ENCODE measurements at places on chromosomes 7 and 10.

- DNase-seq: no peak
These were observed 21.8 kb downstream of the NUDT13 start for GRCh38 chr10:73131913-73132686.

- no peak for DNase-seq
These were observed 191.0 kb upstream of the PLPP4 start for GRCh38 chr10:120266022-120266421.

GRCh38 chr7:2237109-2237602 is 4.4 kb upstream of the MAD1L1 start:
- no peak for DNase-seq

GRCh38 chr7:77216181-77216845 is 16.7 kb upstream of the FGL2 start:
- no peak for DNase-seq

DNA sequence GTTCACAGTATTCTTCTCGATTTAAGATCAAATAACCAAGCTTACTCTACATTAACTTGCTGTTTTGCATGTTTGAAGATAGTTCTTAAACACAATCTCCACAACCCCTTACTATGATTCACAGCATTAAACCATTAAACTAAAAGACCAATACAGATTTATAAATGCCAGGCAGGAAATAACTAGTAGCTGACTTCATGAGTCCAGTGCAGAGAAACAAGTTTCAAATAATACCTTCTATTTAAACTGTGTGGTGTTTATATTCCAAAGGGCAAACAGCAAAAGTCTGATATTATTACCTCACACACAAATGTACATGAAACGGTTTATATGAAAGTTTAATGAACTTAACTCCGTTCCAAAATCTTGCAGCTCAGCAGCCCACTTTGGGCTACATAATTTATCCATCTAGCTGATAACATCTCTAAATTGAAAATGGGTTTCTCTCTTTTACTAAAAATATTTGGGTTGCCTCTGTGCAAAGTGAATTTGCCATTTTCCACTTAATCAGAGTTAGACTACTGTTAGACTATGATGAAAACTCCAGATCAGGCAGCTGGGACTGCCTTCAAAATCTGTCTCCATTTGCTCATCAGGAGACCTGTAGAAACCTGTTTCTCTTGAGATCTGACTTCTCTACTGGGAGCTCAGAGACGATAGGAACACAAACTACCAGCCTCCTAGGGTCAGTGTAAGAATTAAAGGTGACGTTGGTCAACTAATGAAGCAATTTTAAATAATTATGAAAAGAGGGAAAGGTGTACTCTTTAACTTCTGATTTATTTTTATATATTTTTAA is 287.3 kb downstream of the FZD1 start:
- DNase-seq: no peak

DNA sequence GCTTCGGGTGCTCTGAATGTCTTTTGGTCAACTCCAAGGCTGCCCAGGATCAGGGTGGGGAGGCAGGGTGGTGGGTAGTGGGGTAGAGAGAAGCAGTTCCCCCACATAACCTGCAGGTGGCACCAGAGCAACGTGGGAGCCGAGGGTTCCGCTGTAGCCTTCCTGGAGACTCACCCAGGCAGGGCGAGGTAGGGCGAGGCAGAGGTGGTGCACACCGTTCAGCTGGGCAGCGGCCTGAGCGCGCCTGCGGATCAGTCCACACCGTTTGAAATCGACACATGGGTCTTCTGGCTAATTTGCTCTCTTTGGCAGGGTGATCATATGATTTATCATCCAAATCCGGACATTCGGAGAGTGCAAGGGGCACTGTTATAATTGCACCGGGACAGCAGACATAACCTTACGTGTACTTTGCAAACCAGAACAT is 41.4 kb upstream of the MAP3K8 start:
- DNase-seq: peak; percentile 64

DNA sequence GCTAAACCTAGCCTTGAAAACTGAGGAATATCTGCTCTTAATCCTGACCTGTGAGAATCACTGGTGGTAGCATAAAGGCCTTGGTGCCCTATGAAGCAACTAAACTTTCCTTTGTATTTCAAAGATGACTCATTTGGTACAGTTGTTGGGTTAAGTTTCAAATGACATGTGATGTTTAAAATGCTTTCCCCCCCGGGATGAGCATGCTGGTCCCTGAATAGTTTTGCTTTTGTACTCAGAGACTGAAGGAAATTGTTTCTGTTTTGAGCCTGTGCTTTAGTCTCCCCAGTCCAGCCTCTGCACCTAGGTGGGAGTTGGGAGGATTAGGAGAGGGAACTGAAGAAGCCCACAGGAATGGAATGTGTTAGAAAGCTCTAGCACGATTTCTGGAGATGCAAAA is 258.9 kb upstream of the NPY start:
- DNase-seq: no peak

DNA sequence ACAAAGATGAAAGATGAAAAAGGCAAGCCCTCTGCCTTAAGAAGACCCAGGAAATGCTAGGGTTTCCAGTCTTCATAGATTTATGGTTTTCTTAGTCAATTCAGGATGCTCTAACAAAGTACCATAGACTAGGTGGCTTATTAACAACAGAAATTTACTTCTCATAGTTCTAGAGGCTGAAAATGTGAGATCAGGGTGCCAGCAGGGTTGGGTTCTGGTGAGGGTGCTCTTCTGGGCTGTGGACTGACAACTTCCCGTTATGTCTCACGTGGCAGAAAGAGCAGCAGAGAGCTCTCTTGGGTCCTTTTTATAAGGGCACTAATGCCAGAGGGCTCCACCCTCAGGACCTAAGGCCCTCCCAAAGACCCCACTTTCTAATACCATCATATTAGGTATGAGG is 23.7 kb downstream of the ELMO1 start:
- DNase-seq: no peak

DNA sequence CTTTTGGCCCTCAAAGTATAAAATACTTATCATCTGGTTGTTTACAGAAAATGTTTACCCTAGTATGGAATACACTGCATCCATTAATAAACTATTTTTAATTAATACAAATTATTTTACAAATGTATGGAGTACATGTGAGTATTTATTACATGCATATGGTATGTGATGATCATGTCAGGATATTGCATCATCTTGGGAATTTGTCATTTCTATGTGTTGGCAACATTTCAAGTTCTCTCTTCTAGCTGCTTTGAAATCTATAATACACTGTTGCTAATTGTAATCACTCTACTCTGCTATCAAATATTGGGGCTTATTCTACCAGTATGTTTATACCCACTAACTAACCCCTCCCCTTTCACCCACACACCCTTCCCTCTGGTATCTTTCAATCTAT is 103.9 kb upstream of the THSD7A start:
- no peak for DNase-seq

DNA sequence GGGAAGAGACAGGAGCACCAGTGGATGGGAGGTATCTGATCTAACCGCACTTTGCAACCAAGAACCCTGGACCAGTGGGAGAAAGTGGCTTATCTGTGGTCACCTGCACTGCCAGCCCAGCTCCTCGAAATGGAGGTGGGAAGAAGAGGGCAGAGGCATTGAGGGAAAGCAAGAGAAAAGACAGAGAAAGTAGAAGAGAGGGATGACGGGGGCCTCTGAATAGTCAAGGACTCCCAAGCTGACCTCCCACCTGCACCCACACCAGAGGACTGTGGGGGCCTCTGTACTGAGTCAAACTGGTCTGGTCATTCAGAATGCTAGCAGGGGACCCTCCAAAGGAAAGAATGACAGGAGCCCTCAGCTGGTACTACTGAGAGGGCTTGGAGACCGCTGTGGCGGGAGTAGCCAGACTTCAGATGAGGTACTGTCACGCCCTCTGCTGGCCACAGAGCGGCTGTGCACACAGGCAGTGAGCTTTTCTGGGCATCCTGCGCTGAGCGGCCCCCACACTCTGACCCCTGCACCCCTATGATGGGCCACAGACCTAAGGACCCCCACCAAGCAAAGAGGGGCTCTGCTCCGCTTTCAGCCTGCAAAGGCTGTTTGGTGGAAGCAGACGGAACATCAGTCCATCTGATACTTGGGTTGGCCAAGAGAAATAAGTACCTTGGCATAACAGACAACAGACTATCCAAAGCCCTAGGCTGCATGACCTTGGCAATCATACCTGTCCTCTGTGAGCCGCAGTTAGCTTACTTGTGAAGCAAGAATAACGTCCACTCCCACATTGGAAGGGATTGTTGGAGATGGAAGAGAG is 112.9 kb downstream of the COL13A1 start:
- peak; percentile 19 for DNase-seq

DNA sequence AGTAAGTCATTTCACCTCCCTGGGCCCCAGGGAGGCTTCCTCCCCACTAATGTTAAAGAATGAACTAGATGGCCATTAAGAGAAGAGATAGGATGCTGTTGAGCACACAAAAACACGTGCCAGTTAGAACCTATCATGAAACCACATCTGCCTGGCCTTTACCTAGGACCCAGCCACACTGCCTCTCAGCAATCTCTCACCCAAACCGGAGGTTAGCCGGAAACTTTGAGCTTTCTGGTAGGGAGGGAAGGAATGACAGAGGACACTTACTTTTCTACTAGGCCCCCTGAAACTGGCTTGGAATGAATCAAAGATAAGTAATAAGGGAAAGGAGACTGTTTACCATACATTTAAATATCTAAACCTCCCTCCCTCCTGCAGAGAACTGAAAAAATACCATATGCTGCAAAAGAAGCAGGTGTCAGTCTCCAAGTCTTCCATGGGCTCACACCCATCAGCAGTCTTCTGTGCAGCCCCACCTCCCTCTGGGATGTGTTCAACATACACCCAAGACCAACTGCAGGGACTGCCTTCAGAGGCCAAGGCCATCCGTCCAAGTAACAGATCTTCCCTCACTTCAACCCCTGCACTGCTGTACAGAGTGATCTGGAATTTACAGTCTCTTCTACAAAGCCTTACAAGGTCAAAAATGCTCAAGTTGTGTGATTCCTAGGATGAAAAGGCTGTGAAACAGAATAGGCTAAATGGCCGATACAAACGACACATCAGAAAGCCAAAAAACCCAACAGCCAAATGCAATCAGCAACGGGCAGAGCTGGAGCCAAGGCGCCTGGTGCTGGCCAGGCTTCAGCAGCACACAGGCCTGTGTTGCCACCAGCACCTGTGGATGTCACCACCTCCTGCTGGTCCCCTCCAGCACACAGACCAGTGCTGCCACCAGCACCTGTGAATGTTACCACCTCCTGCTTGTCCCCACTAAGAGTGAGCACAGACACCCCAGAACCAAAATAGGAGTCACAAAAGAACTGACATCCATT is 42.4 kb downstream of the SORBS1 start:
- DNase-seq: no peak

- DNase-seq: no peak
These were observed 8.6 kb downstream of the RAPGEF5 start for GRCh38 chr7:22348379-22348778.

- DNase-seq: peak; percentile 9
These were observed 56.4 kb upstream of the ECHDC3 start for GRCh38 chr10:11685787-11686218.

GRCh38 chr10:31774299-31774900 is 154.2 kb downstream of the ARHGAP12 start:
- no peak for DNase-seq

- DNase-seq: no peak
These were observed 146.7 kb upstream of the PRR15 start for GRCh38 chr7:29416938-29417305.

- no peak for DNase-seq
These were observed 111.5 kb downstream of the PRPF18 start for GRCh38 chr10:13698217-13698616.

- no peak for DNase-seq
These were observed 48.6 kb downstream of the PDSS1 start for GRCh38 chr10:26746061-26746460.

- no peak for DNase-seq
These were observed 164.9 kb downstream of the TMEM178B start for GRCh38 chr7:141238596-141239243.

DNA sequence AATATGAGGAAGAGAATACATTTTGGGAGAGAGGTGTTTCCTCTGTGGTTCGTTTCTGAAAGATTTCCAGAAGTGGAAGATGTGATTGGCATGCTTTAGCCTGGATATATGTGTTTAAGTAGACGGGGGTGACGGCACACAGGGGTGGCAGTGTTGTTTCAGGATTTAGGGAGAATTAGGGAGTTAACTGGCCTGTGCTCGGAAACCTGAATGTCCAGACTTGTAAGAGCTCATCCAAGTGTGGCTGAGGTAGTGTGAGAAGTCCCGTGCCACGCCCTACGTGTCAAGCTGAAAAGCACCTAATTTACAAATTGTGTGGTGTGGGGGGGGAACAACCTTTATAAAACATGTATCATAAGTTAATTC is 1.1 kb downstream of the RALA start:
- no peak for DNase-seq

DNA sequence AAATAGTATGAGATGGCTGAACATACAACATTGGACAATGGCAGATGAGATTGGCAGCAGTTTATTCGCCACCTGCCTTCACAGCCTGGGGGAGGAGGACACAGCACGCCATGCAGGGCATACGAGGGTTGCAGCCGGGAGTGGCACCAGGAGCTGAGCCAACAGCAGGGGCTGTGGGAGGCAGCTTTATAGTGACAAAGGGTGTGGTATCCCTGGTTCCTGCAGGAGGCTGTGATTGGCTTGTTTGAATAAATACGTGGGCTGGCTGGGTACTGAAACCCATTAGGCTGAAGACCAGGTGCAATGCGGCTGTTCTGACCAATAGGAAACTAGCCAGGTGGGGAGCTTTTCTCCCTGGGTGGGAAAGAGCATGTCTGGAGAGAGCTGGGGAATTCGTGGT is 68.9 kb upstream of the LEP start:
- DNase-seq: no peak

DNA sequence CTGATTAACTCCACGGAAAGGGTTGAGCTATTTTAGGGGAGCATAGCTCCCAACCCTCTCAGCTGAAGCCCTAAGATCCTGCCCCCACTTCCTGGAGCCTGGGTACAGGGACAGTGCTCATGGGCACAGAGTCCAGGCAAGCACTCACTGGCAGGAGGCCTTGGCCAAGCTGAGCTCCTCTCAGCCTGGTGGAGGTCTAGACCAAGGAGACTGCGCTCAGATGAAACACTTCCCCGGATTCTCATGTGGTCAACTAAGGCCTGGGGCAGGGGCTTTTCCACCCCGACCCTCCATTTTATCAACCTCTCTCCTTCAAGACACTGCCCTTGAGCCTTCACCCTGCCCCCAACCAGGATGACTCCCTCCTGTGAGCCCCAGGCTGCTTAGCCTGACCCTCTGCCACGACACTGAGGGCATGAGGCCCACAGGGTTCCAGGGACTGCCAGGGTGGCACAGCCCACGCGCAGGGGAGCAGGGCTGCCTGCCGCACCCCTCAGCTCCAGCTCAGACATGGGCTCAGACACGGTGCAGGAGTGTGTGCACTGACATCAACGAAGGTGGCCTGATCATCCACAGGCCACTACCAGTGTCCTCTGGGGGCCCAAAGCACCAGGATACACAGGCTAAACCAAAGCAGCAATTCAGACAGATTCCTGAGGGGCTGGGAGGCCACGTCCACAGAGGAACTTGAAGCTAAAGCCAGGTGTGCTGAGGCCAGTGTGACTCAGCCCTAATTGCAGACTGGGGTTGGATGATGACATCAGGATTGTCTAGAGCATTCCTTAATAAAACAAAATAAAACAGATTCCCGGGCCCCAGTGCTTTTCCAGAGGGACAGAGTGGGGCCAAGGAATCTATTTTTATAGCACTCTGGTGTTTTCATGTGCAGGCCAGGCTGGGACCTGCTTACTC is 18.8 kb downstream of the CHAT start:
- no peak for DNase-seq

GRCh38 chr7:157840914-157841772 is 504.3 kb downstream of the DNAJB6 start:
- no peak for DNase-seq

GRCh38 chr7:83947260-83947659 is 247.3 kb downstream of the SEMA3A start:
- no peak for DNase-seq

- no peak for DNase-seq
These were observed 197.3 kb upstream of the PLXNA4 start for GRCh38 chr7:132773527-132773956.

Data from stimulated activated CD8-positive, alpha-beta memory T cell treated with anti-CD3 and anti-CD28 coated beads, Interleukin-7, amount 100 ng/mL, for 1 hour (primary cell).